ENCODE measurements at places on chromosomes 6 and 20.

DNA sequence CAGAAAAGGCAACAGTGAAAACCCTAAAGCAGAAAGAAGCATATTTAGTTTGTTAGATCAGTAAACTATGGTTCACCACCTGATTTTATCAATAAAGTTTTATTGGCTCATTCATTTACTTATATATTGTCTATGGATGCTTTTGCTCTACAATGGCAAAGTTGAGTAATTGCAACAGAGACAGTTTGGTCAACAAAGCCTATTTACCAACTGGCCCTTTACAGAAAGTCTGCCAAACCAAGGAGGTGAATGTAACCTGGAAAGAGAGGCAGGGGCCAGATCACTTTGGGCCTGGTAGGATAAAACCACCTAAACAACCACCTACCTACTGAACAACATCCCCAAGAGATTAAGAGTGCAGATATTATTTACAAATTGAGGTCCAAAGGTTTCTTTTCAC, 19.4 kb downstream of the SAYSD1 start:
- no peak for DNase-seq

DNA sequence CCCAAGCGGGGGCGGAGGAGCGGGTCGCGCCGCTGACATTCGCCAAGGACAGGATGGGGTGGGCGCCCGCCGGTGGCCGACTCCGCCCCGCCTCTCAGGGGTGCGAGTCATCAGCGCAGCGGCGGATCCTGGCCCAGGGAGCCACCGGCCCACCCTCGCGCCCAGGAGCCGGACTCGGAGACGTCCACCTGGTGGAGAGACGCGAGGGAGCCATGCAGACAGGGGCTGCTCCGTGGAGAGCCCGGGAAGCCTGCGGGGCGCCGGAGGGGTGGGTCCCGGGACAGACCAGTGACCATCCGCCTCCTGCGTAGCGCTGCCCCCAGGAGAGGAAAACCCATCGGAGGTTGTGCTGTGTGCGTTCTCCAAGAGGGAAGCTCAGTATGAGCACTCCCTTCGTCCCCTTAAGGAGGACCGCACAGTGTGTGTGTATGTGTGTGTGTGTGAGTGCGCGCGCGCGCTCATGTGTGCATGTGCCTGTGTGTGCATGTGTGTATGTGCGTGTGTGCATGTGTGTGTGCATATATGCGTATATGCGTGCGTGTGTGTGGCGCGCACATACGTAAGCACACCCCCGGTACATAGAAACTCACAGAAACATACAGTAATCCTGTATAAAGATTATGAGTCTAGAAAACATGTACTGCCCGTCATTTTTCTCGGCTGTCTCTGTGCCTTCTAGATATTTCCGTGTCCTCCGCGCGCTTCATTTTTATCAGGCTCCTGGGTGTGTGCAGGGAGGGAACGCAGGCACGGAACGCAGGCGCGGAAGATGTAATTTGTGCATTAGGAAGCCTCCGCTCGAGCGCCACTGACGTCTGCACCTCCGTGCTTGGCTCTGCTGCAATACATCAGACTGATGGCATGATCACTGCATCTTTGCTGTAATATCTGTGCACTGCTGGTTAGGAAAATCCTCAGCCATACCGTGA, 158.9 kb downstream of the TBXT start:
- DNase-seq = no peak

- DNase-seq = peak; percentile 64
Observed at GRCh38 chr6:43774776-43775534, 4.9 kb downstream of the VEGFA start.

GRCh38 chr20:5841522-5841921, 91.3 kb downstream of the SHLD1 start:
- no peak for DNase-seq

DNA sequence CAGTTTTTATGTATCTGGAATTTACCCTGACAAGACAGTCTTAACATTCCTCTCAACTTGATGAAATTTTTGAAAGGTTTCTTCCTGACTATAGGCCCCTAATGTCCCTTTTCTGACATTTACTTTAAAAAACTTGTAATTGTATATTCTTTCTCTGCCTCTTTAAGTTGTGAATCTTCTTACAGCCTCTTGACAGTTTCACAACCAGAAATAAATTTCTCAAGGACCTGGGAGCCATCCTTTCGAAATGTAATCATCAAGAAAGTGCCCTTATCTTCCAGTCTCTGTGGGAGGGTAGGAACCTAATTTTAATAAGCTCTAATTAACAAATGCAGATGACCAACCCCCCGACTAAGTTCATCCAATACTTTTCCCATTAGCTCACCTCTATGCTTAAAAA, 403.6 kb upstream of the GJE1 start:
- DNase-seq = no peak

- DNase-seq = no peak
Observed at GRCh38 chr20:1191299-1191698, 6.5 kb upstream of the TMEM74B start.

- DNase-seq = peak; percentile 88
Observed at GRCh38 chr20:38873050-38873581, 53.1 kb upstream of the FAM83D start.

GRCh38 chr20:34771680-34772081, 53.8 kb downstream of the NCOA6 start:
- no peak for DNase-seq

DNA sequence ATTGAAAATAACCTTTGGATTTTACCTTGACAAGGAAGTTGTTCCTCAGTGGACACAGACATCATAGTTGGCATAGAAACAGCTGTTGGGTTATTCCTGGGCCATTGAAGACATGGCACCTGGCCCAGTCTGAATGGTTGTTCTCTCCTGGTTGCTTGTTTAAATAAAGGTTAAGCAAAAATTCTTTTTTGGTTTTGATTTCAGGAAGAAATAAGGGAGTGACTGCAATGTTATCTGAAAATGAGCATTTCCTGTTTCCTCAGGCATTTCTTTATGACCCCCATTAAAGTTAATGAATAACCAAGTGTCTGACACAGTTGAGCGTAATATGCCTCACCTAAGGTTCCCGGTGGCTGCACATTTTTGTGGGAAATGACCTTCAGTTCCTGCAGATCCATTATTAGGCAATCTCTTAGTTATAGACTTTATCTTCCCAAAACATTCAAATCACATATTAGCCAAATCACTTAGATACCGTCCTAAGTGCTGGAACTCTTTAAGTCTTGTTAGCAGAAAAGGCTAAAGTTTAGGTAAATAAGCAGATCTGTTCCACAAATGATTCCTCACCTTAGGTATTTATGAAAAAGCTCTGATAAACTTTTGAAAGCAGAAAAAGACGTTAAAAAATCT, 648.7 kb upstream of the FLRT3 start:
- DNase-seq = no peak

DNA sequence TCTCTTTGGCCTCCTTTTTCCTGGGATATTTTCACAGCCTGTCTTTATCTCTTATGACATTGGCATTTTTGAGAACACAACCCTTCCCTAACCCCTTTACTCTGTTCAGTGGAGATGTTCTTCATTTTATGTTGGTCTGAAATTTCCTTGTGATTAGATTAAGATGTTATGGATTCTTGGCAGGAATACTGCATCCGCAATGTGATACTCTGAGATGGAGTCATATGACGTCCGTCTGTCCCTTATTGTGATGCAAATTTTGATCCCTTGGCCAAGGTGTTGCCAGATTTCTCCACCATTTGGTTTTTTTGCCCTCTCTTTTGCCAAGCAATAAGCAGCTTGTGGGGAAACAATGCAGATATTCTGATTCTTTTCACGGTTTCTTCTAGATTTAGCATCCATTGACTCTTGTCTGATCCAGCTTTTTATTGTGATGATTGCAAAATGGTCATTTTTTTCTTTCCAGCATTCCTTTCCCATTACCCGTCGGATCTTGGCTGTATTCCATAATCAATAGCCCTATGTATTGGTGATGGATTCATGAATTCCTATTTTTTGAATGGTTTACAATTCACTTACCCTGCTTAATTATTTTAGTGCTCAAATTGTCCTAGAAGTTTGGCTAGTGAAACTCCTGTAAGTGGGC, 85.1 kb downstream of the NCOA3 start:
- no peak for DNase-seq

GRCh38 chr6:571892-572291, 85.0 kb downstream of the HUS1B start:
- DNase-seq = no peak

DNA sequence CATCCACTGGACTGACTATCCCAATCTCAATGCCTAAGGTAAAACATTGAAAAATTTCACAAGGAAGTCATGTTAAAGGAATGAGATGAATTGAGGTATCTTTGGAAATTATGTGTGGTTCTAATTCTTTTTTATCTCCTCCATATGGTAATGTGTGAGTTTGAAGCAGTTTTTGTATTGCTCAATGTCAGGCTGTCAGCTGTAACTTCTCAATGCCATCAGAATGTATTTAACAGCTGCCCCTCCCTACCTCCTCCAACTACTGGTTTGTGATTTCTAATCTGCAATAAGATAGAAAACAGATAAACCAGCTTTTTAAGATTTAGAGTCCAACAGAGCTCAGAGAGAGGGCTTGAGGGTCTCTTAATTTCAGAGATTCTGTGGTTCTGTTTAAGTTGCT, 1005.8 kb upstream of the ADGRB3 start:
- DNase-seq = no peak

GRCh38 chr6:52534966-52535390, 41.9 kb downstream of the TRAM2 start:
- DNase-seq = no peak

- DNase-seq = no peak
Observed at GRCh38 chr20:24779131-24779530, 169.9 kb upstream of the CST7 start.

GRCh38 chr6:34982424-34982852, 93.4 kb downstream of the ANKS1A start:
- DNase-seq = no peak

GRCh38 chr6:47075741-47076421, 33.7 kb upstream of the ADGRF1 start:
- DNase-seq = no peak

DNA sequence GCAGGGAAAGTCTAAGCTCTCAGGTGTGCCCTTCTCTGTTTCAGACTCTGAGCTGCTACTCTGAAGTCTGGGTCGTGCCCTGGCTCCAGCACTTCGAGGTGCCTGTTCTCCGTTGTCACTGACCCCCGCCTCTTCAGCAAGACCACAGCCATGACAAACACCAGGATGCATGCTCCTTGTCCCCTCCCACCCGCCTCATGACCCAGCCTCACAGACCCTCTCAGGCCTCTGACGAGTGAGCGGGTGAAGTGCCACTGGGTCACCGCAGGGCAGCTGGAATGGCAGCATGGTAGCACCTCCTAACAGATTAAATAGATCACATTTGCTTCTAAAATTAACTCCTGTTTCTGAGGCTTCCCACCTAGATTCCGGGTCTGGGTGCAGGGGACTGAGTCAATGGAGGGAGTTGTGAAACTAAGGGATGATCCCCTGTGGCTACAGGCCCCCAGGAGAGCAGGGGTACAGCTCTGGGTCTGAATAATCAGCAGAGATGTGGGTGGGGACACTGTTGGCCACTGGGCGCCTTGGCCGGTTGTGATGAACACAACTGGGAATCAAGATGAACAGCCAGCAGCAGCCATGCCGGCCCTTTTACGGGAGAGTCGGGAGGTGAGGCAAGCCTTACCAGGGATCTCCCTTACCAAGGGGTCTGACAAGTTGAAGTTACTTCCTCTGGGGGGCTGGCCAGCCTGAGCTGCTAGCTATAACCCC, 10.7 kb downstream of the CST7 start:
- peak; percentile 22 for DNase-seq

GRCh38 chr6:68859233-68859632, 224.2 kb downstream of the ADGRB3 start:
- no peak for DNase-seq

GRCh38 chr20:48035961-48036731, 250.9 kb upstream of the SULF2 start:
- DNase-seq = no peak

DNA sequence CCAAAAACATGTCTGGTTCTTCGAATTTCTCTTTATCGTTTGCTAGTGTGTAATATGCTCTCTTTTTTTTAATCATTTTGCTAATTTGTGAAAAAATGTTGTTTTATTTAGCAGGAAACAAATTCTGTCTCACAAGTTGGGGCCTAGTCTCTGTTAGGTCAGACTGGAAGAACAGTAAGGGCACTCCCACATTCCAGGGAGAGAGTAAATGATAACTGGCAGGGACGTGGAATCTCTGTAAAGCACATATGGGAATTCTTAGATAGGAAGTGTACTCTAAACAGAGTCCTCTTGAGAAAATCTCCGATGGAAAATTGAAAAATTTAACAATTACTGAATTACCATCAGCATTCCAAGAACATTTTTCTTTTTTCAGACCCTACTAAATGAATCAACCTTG, 16.4 kb upstream of the CCDC28A start:
- DNase-seq = no peak

- DNase-seq = peak; percentile 29
Observed at GRCh38 chr20:5077761-5078387, 41.9 kb downstream of the PCNA start.

GRCh38 chr6:137845460-137845859, 21.6 kb upstream of the TNFAIP3 start:
- no peak for DNase-seq

GRCh38 chr6:27237089-27237803, 10.3 kb upstream of the PRSS16 start:
- DNase-seq = peak; percentile 40

GRCh38 chr6:134464690-134465411, 146.9 kb upstream of the SGK1 start:
- no peak for DNase-seq

GRCh38 chr6:45450831-45451230, 73.1 kb upstream of the SUPT3H start:
- DNase-seq = peak; percentile 56

DNA sequence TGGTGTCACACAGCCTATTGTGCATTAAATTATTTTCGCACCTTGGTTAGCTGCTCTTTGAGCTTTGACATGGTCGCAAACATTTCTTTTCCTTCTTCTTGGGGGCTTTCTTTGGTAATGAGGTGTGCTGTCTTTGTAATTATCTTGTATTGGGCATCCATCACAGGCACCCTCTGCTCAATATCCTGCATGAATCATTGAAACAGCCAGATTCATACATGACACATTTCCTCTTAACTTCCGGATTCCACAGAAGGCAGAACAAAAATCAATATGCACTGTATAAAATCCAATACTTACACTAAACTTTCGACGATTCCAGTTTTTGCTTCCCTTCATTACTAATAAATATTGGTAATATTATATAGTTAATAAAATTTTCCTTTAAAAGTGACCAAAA, 175.6 kb downstream of the SYNE1 start:
- no peak for DNase-seq

- no peak for DNase-seq
Observed at GRCh38 chr6:155001482-155001881, 6.4 kb downstream of the TIAM2 start.

GRCh38 chr6:156953479-156954146, 176.4 kb downstream of the ARID1B start:
- DNase-seq = peak; percentile 75

DNA sequence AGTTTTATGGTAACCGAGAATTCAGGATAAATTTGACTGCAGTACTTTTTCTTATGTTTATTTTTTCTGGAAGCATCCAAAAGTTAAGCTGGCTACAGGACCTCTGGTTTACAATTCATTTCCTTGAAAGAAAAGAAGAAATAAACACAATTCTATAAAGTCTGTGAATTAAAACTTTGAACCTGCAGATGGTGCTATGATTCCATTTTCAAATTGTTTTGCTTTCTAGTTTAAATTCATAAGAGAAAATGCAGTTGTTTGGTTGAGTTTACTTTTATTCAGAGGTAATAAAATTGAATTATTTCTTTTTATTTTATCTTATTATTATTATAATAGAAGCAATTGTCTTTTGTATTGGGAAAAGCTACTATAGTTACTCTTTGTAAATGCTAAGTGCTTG, 1.8 kb upstream of the VIP start:
- no peak for DNase-seq
